Esophagus mucosa (tissue), 1 donor: ENCODE measurements at places on chromosomes 3 and 15. TPM values are rescaled to one million over a fixed set of nuclear protein-coding genes. Genes with fewer than 3 reads are reported as not detected.

Gene CHRM5
- not detected for total RNA-seq

Gene PRSS50
- total RNA-seq = not detected

Gene CKMT1B
- total RNA-seq = 50.7 TPM

Gene IGF2BP2
- total RNA-seq = 4.9 TPM

Gene SLC22A13
- total RNA-seq = 0.64 TPM

Gene ABCC5
- total RNA-seq = 35.8 TPM

Gene GXYLT2
- 2.2 TPM for total RNA-seq

Gene PCBP4
- total RNA-seq = 11.5 TPM

DNA sequence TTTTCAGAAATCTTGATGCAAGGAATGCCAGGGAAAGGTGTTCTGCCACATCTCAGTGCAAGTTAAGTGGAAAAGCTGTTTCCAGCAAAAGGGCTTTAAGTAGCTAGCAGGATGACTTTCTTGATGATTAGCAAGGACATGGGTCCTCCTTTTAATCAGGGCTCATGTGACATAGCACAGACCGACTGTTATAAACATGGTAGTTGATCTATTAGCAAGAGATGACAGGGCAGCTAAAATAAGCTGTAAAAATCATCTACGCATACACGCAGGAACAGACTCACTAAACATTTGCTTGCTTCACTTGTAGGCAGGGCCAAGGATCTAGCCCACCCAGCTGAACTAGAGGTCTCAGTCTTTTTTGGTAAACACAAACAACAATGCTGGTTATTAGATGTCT is 69.0 kb downstream of the GOLIM4 start:
- no peak for ATAC-seq

DNA sequence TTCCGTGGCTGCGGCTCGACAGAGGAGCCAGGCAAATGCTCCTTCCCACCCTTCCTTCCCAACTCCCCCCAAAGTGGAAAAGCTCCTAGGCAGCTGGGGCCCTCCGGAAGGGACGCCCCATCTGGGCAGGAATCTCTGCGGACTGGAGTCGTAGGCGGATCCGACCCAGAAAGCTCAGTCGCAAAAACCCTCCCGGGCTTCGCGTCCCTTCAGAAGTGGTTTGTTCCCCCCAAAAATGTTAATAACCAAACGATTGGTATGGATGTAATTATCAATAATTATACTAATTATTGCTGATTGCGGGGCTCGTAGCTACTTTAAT is 3.8 kb downstream of the RNU6-1 start:
- ATAC-seq = no peak

- ATAC-seq = no peak
Measured at GRCh38 chr3:179432451-179432850, 18.8 kb downstream of the GNB4 start.

GRCh38 chr3:115340586-115340985 is 193.5 kb upstream of the ZBTB20 start:
- ATAC-seq = no peak

GRCh38 chr3:19439944-19440343 is 291.6 kb downstream of the KCNH8 start:
- no peak for ATAC-seq

DNA sequence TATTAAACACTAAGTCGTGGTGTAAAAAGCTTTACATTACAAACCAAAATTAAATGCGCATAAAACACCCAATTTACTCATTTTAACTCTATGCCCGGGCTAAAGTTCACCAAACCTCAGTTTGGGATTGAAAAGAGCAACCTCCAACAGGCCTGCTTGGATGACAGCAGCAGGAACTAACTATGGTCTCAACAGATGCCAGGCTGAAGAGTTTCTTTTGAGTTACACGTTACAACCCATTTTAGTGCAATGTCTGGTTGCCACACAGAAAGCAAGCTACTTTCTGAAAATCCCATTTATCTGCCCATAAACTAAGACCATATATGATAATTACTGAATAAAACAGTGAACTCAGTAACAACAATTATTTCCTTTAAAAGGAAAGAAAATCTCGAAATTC is 2.2 kb downstream of the SATB1 start:
- ATAC-seq = no peak

GRCh38 chr3:191066669-191067068 is 132.4 kb upstream of the OSTN start:
- ATAC-seq = peak; percentile 28

DNA sequence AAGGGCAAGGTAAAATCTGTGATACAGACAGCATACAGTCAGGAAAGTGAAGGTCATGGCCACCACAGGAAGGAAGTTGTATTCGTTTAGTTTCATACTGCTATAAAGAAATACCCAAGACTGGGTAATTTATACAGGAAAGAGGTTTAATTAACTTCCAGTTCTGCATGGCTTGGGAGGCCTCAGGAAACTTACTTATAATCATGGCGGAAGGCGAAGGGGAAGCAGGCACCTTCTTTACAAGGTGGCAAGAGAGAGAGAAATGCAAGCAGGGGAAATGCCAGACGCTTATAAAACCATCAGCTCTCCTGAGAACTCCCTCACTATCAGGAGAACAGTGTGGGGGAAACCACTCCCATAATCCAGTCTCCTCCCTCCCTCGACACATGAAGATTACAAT is 353.7 kb upstream of the SEMA6D start:
- no peak for ATAC-seq

- peak; percentile 94 for ATAC-seq
Measured at GRCh38 chr15:99424978-99425656, 140.7 kb upstream of the MEF2A start.

- no peak for ATAC-seq
Measured at GRCh38 chr3:62771331-62772072, 103.7 kb downstream of the CADPS start.

GRCh38 chr3:59483191-59483590 is 433.4 kb upstream of the CFAP20DC start:
- no peak for ATAC-seq

- no peak for ATAC-seq
Measured at GRCh38 chr3:54159917-54160316, 37.6 kb downstream of the CACNA2D3 start.

DNA sequence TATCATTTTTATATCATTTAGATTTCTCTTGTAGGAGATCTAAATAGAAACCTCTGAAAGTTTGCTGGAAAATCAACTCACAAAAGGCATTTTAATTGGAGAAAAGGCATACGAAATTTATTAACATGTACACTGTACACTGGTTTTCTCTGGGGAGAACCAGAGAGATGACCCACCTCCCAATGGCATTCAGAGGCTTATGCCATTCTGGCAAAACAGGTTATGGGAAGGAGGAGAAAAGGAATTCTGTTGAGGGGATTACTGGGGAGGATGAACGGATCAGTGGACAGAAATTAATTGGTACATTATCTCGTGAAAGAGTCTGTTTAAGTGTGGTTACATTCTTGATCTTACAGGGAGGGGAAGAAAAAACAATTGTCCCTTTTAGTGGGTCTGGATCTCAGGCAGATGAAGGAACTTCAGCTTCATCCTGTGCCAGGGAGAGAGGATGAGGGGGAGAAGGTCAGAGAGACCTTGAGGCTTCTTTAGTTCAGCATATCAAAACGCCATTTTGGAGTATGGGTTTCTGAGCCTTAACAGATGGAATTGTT is 16.5 kb downstream of the RAB11A start:
- ATAC-seq = peak; percentile 80

DNA sequence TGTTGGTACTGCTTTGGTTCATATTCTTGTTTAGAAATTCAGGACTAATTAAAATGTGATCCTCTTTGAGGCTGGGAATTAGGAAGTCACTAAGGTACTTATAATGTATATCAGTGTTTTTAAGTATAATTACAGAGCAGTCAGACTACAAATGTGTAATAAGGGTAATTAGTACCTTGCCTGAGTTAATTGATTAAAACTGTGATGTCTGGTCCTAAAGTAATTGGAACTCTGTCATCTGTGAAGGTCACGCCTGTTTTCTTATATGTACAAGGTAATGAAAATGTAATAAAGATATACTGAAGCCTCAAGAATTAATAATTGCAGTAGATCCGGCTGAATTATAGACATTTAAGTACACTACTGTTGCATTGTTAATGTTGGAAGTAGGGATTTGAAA is 32.8 kb downstream of the RIOX2 start:
- no peak for ATAC-seq

DNA sequence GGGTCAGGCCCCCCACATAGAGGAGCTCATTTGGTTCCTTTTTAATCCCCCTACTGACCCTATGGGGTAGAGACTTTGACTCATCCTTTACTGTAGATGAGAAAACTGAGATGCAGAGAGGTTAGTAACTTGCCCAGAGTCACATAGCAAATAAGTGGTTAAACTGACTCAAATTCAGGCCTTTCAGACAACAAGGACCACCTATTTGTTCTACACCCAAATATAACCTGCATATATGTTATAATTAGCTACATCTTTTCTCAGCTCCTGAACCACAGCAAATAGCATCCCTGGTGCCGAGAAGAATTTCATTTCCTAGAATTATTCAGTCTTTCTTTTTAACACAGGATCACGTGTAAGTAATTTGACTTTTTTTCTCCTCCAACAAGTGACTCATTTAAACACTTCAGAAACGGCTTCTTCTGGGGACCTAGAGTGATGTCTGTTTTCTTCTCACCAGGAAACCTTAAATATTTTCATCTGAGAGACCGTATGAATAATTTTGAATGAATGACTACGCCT is 57.4 kb downstream of the MGLL start:
- ATAC-seq = no peak

- peak; percentile 1 for ATAC-seq
Measured at GRCh38 chr3:13480340-13481318, 523 bp downstream of the HDAC11 start.

DNA sequence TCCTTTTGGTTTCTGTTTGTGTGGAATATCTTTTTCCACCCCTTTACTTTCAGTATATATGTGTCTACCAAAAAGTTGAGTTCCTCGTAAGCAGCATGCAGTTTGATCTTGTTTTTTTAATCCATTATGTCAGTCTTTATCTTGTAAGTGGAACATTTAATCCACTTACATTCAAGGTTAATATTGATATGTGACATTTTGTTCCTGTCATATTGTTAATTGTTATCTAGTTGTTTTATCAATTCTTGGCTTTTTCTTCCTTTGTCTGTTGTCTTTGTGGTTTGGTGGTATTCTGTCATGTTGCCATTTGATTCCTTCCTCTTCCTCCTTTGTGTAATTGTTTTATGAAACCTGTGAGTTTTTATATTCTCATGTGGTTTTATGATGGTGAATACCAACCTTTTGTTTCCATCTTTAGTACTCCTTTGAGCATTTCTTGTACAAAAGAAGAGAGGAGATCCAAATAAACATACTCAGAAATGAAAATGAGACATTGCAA is 43.4 kb upstream of the XCR1 start:
- ATAC-seq = no peak

DNA sequence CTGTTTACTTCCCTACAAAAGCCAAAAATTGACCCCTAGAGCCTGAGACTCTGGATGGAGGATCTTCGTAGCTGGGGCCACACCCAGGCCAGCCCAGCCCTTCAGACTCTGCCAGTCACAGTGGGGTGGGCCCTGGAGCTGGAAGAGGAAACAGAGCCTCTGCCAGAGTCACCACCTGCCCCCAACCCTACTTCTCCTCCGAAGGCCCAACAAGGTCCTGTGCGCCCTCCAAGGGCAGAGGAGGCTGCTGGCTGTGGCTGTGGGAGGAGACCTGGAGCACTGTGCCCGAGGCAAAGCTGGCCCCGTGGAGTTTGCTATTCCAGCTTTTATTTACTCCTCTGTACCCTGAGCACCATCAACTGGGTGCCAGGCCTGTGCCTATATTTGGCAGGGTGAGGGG is 19.0 kb downstream of the CISH start:
- ATAC-seq = peak; percentile 42

DNA sequence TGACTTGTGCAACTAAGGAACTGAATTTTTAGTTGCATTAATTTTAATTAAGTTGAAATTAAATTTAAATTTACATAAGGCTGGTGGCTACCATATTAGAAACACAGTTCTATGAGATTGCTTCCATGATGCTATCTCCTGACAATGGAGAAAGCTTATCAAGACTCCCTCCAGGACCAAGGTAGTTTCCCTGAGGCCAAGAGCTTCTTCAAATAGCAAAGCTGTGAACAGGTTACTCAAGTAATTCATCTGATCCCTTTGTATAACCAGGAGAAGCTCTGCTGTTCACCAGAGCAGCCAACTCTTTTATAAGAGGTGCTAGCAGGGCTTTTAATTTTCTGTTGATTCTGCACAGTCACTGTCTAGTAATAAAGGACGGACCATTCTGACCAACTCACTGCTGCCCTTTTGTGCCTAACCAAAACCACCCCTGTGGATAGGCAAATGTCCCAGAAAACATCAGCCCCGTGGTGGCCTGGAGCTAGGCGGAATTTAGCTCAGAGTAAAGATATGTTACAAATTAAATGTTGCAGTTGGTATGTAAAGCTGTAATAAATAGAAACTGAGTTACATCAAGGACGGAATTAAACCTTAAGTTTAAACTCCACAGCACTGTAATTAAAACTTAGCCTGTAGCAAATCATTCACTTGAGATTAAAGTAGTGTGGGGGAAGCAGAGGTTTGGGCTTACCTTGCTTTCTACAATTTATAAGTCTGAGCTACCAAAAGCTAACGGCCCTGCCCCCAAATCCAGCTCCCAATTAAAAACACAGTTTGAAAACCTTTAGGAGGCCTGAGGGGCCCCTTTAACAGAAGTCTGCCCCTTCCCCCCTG is 55.6 kb upstream of the LRTM1 start:
- no peak for ATAC-seq

DNA sequence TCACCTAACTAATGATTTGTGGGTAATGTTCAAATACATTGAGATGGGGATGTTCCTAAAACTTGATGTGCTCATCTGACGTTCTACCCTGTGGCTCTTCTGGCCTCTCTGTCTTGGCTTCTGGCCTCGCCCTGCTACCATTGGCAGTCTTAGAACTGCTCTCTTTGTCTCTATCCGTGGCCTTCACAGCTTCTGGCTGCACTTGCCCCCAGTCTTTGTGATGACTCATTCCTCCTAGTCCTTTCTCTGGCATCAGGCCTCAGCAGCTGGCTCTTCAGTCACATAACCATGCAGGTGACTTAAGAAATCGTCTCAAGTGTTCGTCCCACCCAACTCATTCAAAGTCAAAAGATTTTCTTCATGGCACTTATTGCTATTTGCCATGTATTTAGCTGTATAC is 188.1 kb downstream of the BBX start:
- ATAC-seq = no peak
